ENCODE measurements at places on chromosomes 2 and 18.

GRCh38 chr2:151902829-151903228, 74.6 kb upstream of the ARL5A start:
- DNase-seq: no peak

DNA sequence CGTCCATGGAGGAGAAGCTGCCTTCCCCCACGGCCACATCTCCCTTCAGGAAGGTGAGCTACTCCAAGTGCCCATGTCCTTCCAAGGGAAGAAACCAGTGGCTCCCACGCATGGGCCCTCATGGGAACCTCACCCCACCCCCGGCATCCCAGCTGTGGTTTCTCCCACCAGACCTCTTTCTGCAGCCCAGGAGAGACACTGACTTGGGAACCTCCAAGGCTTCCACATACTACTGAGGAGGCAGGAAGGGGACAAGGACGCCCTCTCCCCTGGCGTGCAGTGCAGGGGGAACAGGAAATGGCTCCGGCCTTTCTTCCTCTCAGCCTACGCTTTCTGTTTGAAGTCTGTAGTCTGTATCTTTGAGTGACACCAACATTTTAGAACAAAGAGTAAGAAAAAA, 104.5 kb upstream of the EPC2 start:
- DNase-seq: no peak

GRCh38 chr2:104473546-104473945, 380.4 kb upstream of the POU3F3 start:
- DNase-seq: no peak

DNA sequence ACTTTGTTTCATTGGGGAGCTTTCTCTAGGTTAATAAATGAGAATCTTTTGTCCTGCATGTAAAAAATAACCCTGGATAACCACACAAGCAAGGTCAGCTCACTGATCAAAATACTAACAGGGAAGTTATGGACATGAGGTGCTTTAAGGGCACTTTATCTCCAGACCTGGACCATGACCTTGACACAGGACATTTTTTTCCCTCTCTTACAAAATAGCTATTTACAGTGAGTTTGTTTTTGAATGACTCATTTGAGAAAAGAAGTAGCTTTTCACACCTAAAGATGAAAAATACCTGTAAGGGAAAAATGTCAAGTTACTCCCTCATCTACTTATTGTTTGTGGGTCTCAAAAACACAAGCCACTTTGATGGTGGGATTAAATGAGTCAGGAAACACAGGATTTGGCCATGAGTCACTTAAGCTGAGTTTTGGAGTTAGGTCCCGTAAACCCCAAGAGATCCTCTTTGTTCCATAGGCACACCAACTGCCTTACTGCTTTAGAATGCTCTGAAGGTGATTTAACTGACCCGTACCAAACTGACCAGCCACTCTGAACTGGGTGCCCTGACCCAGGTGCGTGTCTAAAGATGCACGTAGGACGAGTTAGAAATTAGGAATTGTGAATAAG, 479.3 kb upstream of the NXPH2 start:
- no peak for DNase-seq

GRCh38 chr2:119688616-119689015, 9.6 kb downstream of the TMEM177 start:
- DNase-seq: no peak

- no peak for DNase-seq
Measured at GRCh38 chr2:143162997-143163396, 33.8 kb downstream of the ARHGAP15 start.

GRCh38 chr18:50432915-50433314, 58.1 kb downstream of the SKA1 start:
- DNase-seq: no peak

DNA sequence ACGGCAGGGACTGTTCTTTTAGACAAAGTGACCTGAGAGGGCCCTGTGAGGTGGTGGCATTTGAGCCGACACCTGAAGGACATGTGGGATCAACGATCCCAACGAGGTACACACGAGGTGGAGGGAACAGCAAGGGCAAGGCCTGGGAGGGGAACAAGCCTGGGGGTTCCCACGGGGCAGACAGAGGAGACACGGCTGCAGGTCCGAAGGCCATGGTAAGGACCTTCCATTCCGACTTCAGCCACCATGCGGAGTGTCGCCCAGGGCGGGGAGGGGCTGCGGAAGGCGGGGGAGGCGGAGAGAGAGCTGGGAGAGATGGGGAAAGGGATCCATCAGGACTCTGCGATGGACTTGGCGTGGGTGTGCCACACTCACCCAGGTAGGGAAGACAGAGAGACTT, 151.8 kb downstream of the HDAC4 start:
- no peak for DNase-seq

GRCh38 chr2:10278029-10278762, 24.5 kb upstream of the HPCAL1 start:
- DNase-seq: no peak

- no peak for DNase-seq
Measured at GRCh38 chr2:136308611-136309010, 190.7 kb upstream of the CXCR4 start.

DNA sequence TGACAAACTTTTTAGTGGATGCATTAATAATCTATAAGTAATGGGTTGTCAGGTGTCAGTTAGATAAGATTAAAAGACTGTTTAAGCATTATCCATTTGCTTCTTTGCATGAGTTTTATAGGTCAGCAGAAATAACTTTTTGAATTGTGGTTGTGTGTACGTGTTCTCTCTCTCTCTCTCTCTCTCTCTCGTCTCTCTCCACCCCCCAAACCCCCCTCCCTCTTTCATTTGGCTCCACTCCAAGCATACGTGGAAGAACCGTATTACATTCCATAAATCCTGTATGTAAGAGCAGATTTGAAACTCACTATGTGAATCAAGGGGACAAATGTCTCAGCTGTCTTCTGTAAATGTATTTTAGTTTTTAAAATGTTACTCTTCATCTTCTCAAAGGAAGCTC, 120.2 kb downstream of the MEIS1 start:
- no peak for DNase-seq

GRCh38 chr2:229043681-229044080, 227.4 kb downstream of the PID1 start:
- no peak for DNase-seq
